NCI-H2029 treated with DMSO at 0.1 percent for 48 hours (cell line): ENCODE measurements at places on chromosomes 3 and 15.

- DNase-seq, result peak; percentile 4
Measured at GRCh38 chr3:52317208-52318000, 1.3 kb downstream of the DNAH1 start.

GRCh38 chr15:85832394-85832793 is 37.7 kb upstream of the KLHL25 start:
- no peak for DNase-seq

DNA sequence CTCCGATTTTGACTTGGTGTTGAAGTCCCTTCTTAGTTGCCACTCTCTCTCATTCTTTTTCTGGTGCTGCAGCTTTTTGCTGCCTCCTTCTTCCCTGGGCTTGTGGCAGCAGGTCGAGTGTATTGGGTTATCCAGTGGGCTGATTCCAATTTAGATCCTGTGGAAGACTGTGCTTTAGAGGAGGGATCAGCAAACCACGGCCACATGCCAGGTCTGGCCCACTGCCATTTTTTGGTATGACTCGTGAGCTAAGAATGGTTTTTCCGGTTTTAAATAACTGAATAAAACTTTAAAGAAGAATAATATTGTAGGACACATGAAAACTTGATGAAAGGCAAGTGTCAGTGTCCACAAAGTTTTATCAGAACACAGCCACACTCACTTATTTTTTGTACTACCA is 330.5 kb downstream of the ROBO2 start:
- DNase-seq, result no peak

GRCh38 chr3:127369356-127369935 is 81.6 kb upstream of the PRR20G start:
- DNase-seq, result no peak

DNA sequence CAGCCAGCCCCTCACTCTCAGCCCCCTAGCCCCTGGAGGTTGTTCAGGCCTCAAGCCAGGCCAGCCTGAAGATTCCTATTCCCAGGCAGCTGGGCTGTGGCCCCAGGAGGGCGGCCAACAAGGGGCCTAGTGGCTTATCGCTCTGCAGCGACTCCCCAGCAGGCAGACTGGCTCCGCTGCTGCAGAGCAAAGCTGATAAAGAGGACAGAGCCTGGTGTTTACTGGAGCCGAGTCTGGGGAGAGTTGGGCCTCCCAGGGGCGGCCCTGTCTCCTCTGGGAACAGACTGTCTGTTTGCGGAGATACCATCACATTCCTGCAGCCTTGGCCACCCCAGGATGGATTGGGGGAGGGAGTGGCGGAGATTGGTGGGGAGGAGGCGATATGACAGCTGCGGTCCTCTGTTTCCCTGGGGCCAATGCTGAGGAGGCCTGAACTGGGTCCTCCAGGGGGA is 22.4 kb upstream of the SMAD6 start:
- no peak for DNase-seq

DNA sequence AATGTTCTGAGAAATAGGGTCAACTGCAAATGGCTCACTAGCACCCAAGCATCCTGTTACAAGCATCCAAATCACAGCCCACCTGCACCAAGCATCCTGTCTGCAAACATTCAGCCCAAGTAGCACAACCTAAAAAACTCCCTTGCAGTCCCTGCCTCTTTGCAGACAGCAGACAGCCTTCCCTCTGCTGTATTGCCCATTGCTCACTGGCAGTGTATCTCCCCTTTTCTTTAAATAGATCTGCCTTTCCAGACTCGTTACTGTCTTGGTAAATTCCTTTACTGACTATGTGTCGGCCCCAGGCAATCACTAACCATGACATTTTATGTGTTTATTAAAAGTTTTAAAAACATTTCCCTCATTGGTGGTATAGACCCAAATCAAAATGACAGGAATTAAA is 155.4 kb downstream of the ADAMTSL3 start:
- DNase-seq, result no peak
